Pancreas (tissue), 10 donors: ENCODE measurements at places on chromosomes 11 and 22. TPM values are rescaled to one million over a fixed set of nuclear protein-coding genes. Genes with fewer than 3 reads are reported as not detected.

The ZNF74 gene
- polyA plus RNA-seq = 5.2 TPM

The SCUBE2 gene
- polyA plus RNA-seq = 28.0 TPM

The SLC6A5 gene
- not detected for polyA plus RNA-seq

The JAML gene
- polyA plus RNA-seq = 2.1 TPM

The GGT1 gene
- 195 TPM for polyA plus RNA-seq

The TBX1 gene
- polyA plus RNA-seq = 0.40 TPM

The MS4A14 gene
- 0.19 TPM for polyA plus RNA-seq

The IRAG1 gene
- 2.3 TPM for polyA plus RNA-seq

The OR6T1 gene
- not detected for polyA plus RNA-seq

The IL17RA gene
- 3.8 TPM for polyA plus RNA-seq

The SDHD gene
- 53.1 TPM for polyA plus RNA-seq

The LMO2 gene
- polyA plus RNA-seq = 10.8 TPM

The LRRC56 gene
- polyA plus RNA-seq = 7.3 TPM

The CCDC15 gene
- polyA plus RNA-seq = 0.23 TPM

The KRTAP5-10 gene
- polyA plus RNA-seq = 0.53 TPM

The MICAL2 gene
- 5.4 TPM for polyA plus RNA-seq

The ALDH3B2 gene
- polyA plus RNA-seq = 0.28 TPM

The ACAD8 gene
- polyA plus RNA-seq = 32.7 TPM

The CCDC88B gene
- polyA plus RNA-seq = 31.0 TPM
